Fibroblast of skin of left biceps (primary cell): ENCODE measurements at places on chromosomes 5 and 9.

GRCh38 chr9:109934136-109934856 lies 154.3 kb downstream of the PALM2AKAP2 start:
- DNase-seq, result no peak

DNA sequence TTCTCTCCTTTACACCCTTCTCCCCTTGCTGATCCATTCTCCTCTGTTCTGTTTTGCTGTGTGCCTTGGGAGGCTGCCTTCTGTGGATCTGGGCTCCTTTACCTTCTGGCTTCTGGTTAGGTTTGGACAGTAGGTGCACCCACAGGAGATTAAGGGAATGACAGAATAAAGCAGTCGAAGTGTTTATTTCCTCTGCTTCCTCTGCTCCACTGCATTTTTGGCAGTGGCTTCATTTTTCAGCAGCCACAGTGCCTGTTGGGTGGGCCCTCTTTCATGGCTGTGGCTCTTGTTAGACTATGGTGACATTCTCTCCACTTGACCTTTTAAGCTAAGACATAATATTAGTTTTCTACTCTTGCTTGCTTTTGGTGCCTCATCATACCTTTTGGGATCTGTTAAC lies 144.1 kb downstream of the CCDC171 start:
- DNase-seq, result no peak

- no peak for DNase-seq
These were observed 41.3 kb upstream of the SMU1 start for GRCh38 chr9:33117796-33118195.

DNA sequence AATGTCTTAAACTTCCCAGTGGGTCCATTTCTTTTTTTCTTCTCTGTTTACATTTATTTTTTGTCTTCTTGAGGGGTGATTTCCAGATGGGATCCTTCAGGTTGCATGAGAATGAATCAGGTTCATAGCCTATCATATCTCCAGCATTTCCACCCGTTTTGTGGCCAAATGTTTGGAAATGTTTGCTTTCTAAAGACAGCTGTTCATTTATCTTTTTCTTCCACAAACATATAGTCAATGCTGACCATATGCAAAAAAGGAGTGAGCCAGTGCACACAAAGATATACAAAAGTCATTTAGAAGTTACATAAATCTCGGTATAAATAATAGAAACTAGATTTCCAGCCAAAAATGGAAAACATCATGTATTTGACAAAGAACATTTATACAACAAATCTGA lies 71.6 kb upstream of the STC2 start:
- no peak for DNase-seq

- no peak for DNase-seq
These were observed 3.8 kb upstream of the ORM1 start for GRCh38 chr9:114319147-114319546.

DNA sequence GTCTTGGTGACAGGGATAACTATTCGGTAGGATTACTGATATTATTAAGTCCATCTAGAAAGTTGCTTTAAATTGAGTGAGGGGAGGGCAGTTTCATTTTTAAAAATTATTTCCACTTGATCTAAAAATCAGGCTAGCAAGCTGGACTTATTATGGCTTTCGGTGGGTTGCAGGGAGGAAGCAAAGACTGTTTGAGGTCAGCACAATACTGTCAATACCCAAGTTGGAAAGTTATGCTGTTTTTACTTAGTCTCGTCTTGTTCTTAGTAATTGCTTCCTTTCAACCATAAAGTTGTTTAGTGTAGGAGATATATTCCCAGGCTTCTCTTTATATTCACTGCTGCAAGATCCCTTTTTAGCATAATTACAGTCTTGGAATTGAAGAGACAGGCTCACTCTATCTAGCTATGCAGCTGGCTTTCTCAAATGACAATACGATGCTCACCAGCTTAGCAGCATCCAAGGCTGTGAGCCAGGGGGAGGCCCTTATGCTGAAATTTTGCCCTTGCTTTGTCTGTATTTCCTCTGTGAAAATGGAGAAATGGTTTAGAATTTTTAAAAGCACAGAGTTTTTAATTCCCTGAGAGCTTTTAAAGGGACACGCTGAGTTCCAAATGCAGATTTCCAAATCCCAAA lies 68.2 kb upstream of the APC start:
- no peak for DNase-seq

- peak; percentile 78 for DNase-seq
These were observed 23.8 kb downstream of the SHC3 start for GRCh38 chr9:89154651-89155336.
